EH (cell line): ENCODE measurements at places on chromosomes 12 and 14.
A peak's percentile ranks its signal among the peaks of the same experiment; 100 is the strongest.

GRCh38 chr14:100466111-100466856 lies 120.9 kb downstream of the BEGAIN start:
- no peak for DNase-seq

DNA sequence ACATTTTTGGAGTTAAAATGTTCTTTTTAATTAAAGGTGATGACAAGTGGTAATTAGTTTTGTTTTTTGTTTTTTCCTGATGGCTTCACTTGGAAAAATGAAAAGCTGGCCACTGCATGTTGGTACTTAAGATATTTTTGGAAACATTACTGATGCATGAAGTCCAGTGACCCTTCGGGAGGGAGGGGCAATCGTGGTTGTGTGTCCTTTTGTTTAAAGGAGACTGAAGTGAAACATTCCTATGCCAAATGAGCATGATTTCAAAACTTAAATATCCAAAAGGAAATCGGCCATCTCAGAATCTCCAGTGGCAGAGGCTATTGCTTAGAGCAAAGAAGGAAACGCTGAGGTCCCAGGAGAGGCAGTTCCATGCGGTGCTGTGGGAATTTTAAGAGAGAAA lies 20.1 kb downstream of the LTBP2 start:
- peak; percentile 74 for DNase-seq

DNA sequence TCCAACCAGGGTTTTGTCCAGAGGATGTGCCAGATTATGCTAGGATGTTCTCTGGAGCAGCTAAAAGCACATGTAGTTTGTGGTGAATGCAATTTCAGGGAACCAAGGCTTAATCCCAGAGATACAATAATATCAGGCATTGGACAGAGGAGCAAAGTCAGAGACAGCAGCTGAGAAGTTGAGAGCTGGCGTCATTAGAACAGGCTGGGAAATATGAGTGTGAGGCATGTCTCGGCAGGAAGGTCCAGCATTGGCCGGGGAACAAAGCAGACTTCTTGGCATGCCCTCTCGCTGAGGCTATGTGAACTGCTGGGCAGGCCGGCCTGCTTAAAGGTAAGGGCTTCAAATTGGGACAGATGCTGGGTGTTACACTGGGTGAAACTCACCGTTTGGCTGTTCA lies 125.4 kb downstream of the CAND1 start:
- peak; percentile 57 for DNase-seq

DNA sequence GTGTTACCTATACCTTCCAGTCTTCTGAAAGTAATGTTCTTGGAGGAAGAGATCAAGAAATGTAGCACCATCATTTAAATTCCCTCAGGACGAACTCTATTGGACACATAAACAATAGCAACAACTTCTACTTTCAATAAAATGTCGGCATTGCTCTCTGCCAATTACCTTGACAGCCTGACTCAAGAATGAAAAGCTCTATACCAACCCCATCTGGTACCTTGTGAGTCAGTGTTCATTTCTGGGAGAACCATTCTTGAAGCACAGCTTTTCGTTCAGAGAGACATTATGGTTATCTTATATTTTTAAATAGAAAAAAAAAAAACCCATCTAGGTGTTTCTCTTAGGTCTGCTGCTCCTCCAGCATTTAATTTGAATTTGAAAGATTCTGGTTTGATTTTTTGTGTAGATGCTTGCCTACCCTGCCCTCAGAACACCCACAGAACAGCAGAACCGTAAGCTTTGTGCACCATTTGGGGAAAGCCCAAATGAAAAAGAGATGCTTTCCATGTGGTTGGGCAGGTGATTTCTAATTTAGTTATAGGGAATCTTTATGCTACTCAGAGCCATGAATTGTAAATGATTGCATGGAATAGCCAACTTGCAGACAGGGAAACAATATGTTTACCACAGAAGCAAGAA lies 156.0 kb downstream of the SAMD4A start:
- peak; percentile 45 for DNase-seq
